ENCODE measurements at places on chromosomes 16 and 17.

DNA sequence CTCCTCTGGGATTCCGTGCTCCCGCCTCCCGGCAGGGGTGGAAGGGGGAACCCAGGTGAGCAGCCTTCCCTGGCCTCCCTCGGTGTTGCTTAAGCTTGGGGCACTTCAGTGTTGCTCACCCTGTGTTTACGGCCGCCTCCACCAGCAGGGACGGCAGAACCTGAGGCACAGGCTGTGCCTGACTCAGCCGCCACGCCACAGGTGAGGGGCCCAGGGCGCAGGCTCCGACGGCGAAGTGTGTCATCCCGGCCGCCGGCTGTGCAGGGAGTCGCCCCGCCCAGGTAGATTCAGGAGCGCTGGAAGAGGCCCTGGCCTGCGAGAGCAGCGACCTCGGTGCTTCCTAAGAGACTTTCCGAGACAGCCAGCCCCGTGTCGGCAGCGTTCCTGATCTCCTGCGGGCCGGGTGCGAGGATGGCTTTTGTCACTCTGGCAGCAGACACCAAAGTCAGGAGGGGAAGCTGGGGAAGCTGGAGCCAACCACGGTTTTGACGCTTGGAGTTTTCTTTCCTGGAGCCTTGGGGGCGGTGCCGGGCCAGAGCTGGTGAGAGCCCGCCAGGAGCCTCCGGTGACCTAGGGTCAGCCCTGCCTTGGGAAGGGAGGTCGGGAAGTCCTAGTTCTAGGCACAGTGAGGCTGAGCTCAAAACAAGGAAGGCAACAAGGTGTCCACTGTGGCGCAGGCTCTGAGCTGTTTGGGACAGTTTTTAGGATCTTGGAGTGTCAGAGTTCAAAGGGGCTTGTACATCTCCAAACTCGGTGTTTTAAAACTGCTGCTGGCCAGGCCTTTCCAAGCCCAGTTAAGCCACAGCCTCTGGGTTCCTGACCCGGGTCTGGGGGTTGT lies 2.1 kb downstream of the GSE1 start:
- peak; percentile 17 for DNase-seq

GRCh38 chr17:59349178-59349577 lies 17.7 kb downstream of the YPEL2 start:
- DNase-seq: no peak

DNA sequence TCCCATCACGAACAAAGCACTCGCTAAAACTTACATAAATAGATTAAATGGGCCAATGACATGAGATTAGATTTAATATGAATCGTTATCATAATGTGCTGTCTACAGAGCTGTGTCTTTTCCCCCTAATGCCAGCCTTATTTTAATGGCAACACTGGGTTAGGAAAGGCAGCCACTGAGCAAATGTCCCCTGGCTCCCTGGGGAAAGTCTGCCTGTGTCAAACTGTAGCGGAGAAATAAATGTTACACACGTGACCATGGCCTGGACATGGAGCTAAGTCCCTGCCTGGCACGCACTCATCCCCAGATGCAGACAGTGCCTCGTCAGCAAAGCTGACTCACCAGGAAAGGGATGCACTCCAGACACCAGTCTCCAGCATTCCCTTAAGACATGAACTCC lies 61.3 kb upstream of the SDK2 start:
- DNase-seq: no peak

DNA sequence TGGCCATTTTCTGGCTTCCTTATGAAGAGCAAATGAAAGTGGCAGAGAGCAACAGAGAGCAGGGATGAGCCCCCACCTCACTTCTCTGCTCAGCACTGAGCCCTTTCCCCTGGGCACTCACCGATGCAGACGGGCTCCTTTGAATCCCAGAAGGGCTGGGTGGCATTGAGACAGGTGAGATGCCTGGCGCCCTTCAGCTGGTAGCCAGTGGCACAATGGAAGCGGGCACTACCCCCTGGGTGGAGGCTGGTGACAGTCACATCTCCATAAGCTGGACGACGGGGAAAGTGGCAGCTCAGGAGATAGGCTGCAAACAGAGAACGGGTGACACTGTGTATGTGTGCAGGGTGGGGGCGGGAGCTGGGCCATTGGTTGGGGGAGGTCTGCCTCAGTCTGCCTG lies 12.5 kb upstream of the PHF12 start:
- DNase-seq: no peak

DNA sequence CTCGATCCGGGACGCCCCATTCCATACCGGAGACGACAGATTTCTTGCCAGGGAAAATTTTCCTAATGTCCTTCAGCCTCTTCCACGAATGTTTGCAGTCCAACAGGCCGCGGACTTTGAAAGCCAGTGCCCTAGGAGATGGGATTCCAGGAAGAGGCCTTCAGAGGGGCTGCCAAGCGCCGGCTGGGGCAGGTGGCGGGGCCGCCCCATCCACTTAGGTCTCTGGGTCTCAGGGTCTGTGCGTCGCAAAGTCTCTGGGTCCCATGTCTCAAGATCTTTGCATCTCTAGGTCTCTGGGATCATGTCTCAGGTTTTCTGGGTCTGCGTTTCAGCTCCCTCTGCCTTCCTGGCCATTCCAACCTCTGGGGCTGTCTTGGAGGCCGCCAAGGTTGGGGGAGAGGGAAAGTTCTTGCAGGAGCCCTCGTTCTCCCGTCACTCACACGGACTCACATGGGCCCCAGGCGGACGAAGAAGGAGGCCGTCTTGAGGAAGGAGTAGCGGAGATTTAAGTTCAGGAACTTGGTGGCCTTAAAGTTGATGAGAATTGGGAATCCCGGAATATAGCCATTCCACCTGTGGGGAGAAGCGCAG lies 7.2 kb downstream of the ALOX12B start:
- no peak for DNase-seq

Data from activated CD4-positive, alpha-beta T cell treated with anti-CD3 and anti-CD28 coated beads, Interleukin-2, amount 10 ng/mL, durations not matched to agents 7 days and 5 days (primary cell).